ENCODE measurements at places on chromosomes 2 and 18. TPM values are rescaled to one million over a fixed set of nuclear protein-coding genes. Genes with fewer than 3 reads are reported as not detected.

GRCh38 chr2:9975805-9976447, 24.4 kb downstream of the GRHL1 start:
- DNase-seq, result no peak
- H3K27ac ChIP-seq, result no peak overlapping the region
- H3K27me3 ChIP-seq, result no peaks in the 10 kb centered on the region
- H3K36me3 ChIP-seq, result no peaks in the 10 kb centered on the region
- no peak overlapping the region for H3K4me3 ChIP-seq
- H3K4me1 ChIP-seq, result no peaks in the 10 kb centered on the region

TUBA3E gene
- total RNA-seq, result not detected

SCG2 gene
- total RNA-seq, result not detected

CEP76 gene
- total RNA-seq, result 11.8 TPM

BIRC6 gene
- 154 TPM for total RNA-seq

All from tibial nerve (tissue), 4 donors.